ENCODE measurements at places on chromosomes 7 and 10.

DNA sequence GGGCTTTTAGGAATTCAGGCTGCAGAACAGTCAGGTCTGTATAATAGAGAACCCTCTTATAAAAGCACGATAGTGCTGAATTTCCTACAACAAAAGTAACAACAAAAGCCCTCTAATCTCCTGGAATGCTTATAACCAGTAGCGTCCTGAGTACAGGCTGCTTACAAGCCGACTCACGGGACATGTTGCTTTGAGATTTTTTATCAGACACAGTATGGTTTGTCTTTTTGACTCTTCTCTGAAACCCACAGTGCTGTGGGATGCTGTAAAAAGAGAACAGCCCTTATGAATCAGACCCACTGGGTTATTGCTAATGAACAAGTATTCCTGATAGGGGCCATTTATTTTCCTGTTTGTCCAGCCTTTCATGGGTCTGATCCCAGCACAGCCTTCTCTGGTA lies 59.4 kb downstream of the PLPP4 start:
- DNase-seq, result no peak

DNA sequence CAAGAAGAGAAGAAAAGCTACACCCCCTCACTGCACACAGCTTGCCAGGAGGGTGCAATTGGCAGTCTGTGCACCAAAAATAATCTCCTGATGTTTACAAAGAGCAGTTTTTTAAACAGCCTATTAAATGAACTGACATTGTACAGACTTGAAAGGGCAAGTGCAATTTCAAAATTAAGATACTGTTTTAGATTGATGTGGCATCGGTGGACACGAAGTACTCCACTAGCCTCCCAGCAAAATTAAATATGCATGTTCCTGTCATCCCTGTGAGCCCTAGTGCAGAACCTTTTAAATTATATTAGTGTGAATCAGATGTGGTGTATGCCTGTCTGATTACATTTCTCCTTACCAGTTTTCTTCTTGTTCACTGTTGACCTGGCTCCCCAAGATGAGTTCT lies 87.9 kb downstream of the WIPF3 start:
- no peak for DNase-seq

- no peak for DNase-seq
Observed at GRCh38 chr10:20443094-20443493, 454.0 kb downstream of the NEBL start.

- DNase-seq, result peak; percentile 23
Observed at GRCh38 chr7:138396251-138397070, 63.6 kb upstream of the TRIM24 start.

DNA sequence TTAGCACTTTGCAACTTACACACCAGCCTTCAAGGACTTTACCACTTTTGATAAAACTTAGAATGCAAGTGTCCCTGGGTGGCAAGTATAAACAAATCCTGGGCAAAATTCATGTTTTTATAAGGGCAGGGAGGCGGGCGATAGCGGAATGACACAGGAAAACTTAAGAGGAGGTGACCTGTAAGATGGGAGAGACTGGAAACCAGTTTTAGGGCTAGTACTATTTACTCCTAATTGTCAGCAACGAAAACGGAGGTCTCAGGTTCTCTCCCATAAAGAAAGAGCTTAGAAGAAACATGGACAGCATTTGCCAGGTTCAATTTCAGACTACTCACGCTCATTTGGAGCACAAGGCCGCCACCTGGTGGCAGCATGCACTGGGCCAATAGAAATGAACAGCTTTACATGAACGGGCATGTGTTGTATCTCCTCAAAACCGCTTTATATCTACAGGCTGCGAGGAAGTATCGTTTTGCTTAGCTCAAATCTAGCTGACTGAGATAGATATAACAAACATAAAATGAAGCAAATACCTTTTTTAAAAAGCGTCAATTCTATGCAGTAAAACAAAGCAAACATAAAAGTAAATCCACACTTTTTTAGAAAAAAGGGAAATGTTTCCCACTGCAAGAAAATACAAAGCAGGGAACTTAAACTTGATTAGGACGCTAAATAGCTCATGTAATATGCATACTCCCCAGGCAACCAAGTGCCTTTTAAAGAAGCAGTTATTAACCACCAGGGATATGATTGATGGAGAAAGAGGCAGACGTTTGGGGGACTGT lies 37.6 kb upstream of the SVOPL start:
- DNase-seq, result peak; percentile 79

DNA sequence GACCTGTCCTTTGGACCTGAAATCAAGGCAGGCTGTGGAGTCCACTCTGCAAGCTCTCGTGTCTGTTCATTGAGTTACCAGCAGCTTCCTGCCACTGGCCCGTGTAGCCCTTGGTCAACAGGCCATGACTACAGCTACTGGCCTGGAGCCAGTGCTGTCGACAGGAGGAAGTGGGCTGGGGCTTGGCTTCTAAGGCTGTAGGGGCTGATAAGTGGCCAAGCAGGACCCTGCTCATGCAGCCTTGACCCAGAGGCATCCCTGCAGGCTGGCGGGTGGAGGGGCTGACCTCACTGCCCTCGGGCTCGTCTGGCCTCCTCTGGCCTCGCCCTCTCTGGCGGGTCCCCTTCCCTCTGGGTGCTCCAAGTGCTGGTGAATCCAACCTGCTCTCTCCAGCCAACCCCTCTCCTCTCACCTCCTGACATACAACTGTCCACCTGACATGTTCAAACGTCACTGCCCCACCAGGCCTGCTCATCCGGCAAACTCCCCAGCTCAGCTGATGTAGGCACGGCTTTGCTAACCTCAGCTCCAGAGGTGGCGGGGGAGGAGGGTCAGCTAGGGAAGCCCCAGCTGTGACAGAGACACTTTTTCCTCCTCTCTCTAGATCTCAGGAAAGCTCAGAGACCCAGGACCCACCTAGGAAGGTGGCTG lies 188.6 kb upstream of the LYZL2 start:
- DNase-seq, result no peak

GRCh38 chr7:16298221-16298620 lies 123.1 kb downstream of the CRPPA start:
- no peak for DNase-seq

DNA sequence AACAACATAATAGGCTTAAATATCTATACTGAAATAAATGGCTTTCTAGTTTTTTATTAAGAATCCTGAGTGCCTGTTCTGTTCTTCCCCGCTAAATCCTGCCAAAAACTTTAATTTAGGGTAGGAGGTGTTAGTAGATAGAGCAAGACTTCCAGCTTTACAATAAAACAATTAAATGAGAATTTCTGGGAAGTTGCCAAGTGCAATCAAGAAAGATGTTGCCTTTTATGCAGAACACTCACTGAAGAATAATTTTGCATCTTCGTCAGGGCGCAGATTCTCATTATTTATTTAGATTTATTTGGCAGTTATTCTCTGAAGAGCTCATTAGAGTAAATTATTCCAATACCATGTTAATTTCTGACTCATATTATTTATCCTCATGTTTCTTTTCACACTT lies 103.2 kb upstream of the GPR141 start:
- DNase-seq, result no peak

- DNase-seq, result no peak
Observed at GRCh38 chr7:25361863-25362262, 133.6 kb upstream of the NPVF start.

DNA sequence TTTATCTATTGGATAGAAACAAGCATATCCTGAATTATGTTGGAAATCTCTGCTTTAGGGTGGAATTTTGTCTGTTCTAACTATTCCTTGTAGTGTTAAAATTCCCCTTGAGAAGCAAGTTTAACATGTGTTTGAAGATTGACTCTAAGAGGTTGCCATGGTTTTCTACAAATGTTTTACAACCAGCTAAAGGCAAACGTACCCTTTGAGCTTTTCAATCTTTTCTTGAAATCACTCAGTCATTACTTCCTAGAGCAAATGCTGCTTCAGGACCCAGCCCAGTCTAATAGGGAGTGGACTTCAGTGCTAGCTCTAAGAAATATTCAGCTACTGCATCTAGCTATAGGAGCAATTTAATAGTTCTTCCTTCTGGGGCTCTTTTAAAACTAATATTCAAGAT lies 118.8 kb upstream of the IFRD1 start:
- no peak for DNase-seq

- no peak for DNase-seq
Observed at GRCh38 chr7:133126422-133126821, 44.5 kb upstream of the CHCHD3 start.

DNA sequence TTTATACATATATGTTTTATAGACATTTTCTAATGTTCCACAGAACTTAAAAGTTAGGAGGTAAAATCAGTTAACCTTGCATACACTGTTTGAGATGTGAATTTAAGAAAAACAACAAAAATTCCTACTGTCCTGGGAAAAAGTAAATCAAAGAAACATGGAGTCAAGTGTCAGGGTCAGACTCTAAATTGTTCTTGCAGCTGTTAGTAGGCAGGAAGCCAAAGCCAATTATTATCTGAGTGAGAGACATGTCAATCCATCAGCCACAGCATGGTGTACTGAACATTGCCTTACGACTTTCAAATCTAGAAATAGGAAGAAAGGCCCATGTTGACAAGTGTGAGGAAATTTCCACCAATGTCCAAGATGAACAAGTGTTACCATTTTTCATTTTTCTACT lies 461.2 kb upstream of the MBL2 start:
- no peak for DNase-seq

GRCh38 chr7:13692548-13692947 lies 296.9 kb downstream of the ETV1 start:
- DNase-seq, result no peak

- DNase-seq, result no peak
Observed at GRCh38 chr7:33500703-33501701, 371.6 kb downstream of the BBS9 start.

DNA sequence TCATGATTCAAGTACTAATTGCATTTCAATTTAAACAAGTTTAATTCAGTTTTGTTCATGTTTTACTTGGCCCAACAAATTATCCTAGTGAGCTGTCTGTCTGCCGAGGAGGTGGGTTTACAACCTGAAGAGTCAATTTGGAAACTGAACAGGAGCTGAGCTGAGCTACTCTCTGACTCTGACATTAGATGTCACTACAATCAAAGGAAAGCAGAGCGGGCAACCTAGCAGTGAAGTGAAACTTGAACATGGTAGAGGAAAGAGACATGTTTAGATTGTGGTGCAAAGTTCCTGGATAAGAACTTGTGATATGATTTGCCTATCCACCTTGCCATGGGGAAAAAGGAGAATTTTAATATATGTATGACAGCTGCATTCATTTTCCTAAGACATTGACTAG lies 9.6 kb upstream of the AGR3 start:
- peak; percentile 11 for DNase-seq

- no peak for DNase-seq
Observed at GRCh38 chr10:90658791-90659190, 199.0 kb downstream of the HTR7 start.

DNA sequence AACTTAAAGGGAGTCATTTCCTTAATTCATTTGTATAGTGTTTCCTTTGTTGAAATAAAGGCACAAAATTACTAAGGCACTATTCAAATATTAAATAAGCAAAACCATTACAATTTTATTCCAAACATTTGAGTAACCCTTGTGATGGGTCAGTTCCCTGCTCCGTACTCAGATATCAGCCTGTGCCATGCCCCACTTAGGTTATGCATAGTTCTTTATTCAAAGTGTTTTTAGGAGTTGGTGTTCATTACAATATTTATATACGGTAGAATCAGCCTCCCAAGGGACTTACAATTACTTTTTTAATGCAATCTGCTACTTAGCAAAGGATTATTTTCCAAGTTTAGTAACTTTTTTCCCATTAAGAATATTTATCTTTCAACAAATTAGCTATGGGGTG lies 119.3 kb upstream of the SEMA3D start:
- no peak for DNase-seq

DNA sequence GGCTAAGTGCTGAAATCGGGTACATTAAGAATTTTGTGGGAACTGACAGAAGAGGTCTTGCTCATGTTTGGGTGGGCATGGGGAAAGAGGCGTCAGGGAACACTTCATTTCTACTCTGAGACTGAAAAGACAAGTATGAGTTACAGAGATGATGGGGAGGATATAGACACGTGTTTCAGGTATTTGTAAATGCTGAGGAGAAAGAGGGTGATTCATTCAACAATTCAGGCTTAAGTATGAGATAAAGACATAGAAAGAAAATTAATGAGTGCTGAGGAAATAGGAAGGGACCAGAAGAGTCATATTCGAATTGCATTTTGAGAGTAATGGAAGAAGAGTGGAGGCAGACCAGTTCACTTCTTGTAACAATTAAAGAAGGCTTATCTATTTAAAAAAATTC lies 143.6 kb downstream of the HBP1 start:
- no peak for DNase-seq

DNA sequence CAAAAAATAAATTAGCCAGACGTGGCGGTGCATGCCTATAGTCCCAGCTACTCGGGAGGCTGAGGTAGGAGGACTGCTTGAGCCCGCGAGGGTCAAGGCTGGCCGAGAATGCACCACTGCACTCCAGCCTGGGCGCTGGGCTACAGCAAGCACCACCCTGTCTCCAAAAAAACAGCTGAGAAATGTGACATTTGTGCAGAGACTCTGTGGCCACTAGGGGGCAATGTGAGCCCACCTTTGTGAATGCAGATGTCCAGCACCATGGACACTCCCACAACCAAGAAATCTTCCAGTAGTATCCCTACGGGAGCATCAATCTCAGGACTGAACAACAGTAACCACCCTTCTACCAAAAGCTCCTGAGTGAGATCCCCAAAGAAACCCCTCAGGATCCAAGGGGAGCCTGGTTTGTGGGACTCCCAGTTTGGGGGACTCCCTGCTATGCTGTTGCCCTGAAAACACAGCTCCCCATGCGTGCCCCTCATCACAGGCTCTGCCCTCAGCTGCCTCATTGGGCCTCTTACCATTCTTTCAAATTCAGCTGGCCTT lies 6.2 kb upstream of the AHCYL2 start:
- DNase-seq, result peak; percentile 83

GRCh38 chr7:2559283-2559950 lies 638 bp downstream of the IQCE start:
- peak; percentile 46 for DNase-seq

DNA sequence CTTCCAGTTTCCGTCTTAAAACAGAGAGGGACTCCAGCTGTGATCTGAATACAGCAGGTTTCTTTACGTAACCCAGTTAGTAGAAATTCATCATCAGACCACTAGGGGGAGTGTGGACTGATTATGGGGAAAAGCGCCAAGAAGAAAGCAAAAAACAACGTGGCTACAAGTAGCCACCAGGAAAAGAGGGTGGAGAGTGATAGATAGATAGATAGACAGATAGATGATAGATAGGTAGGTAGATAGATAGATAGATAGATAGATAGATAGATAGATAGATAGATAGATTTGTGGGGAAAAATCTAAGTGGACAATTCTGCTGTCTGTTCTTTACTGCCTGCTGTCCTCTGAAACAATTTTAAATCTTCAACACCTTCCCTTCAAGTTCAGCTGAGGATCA lies 12.7 kb upstream of the AKR1B10 start:
- peak; percentile 51 for DNase-seq

DNA sequence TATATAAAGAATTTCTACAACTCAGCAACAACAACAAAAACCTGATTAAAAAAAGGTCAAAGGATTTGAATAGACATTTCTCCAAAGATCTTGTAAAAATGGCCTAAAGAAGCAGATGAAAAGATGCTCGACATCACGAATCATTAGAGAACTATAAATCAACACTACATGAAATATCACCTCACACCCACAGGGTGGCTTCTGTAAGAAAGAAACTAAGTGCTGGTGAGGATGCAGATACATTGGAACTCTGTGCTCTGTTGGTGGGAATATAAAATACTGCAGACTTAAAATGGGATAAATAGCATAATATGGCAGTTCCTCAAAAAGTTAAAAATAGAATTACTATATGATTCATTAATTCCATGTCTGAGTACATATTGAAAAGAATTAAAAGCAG lies 38.3 kb upstream of the CDCA7L start:
- DNase-seq, result no peak
